ENCODE measurements at places on chromosomes 6 and 20.

- DNase-seq, result no peak
Measured at GRCh38 chr20:13166011-13166410, 55.1 kb upstream of the ISM1 start.

- no peak for DNase-seq
Measured at GRCh38 chr6:110971468-110971867, 10.4 kb upstream of the RPF2 start.

GRCh38 chr20:24381886-24382285 lies 87.5 kb upstream of the SYNDIG1 start:
- no peak for DNase-seq

- no peak for DNase-seq
Measured at GRCh38 chr6:139126255-139126654, 8.6 kb upstream of the HECA start.

DNA sequence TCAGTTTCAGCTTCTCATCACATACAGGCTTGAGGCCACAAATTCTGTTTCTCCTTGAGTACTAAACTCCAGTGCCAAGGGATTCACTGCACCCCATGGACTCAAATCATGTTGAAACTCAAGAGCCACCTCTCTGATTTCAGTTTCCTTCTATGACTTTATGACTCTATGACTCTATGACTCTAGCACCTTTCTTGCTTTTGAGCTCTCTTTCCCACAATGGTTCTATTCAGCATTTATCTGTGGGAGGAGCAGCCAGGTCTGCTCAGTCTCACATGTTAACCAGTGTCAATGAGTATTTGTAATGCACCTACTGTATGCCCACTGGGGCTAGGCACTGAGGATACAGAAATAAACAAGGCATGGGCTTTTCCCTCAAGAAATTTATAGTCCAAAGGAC lies 14.6 kb upstream of the SLC22A2 start:
- no peak for DNase-seq

GRCh38 chr6:150016324-150017185 lies 8.8 kb downstream of the RAET1L start:
- DNase-seq, result peak; percentile 49

GRCh38 chr6:96624957-96625356 lies 62.0 kb downstream of the FHL5 start:
- DNase-seq, result no peak
